Natural killer cell treated with Interleukin-12 subunit alpha and Interleukin-12 subunit beta and Interleukin-15 and Interleukin-18, amount 100 ng/mL, for 72 hours (primary cell): ENCODE measurements at places on chromosomes 7 and 10. TPM values are rescaled to one million over a fixed set of nuclear protein-coding genes. Genes with fewer than 3 reads are reported as not detected.

DNA sequence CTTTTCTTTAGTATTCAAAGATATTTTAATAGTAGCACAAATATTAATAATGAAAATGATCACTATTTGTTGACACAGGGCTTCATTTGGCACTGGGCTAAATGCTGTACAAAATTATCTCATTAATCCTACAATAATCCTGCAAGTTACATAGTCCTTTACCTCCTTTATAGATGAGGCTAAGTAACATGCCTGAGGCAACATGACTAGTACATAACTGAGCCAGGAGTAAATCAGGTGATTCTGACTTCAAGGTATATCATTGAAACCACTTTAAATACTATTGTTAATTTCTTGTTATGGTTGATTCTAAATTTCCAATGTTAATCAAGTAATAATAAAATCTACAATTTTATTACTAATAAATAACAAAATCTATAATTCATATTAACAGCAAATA, 39.8 kb downstream of the SEM1 start:
- no peak for DNase-seq

- no peak for DNase-seq
Observed at GRCh38 chr7:44454348-44454747, 36.1 kb downstream of the NUDCD3 start.

DNA sequence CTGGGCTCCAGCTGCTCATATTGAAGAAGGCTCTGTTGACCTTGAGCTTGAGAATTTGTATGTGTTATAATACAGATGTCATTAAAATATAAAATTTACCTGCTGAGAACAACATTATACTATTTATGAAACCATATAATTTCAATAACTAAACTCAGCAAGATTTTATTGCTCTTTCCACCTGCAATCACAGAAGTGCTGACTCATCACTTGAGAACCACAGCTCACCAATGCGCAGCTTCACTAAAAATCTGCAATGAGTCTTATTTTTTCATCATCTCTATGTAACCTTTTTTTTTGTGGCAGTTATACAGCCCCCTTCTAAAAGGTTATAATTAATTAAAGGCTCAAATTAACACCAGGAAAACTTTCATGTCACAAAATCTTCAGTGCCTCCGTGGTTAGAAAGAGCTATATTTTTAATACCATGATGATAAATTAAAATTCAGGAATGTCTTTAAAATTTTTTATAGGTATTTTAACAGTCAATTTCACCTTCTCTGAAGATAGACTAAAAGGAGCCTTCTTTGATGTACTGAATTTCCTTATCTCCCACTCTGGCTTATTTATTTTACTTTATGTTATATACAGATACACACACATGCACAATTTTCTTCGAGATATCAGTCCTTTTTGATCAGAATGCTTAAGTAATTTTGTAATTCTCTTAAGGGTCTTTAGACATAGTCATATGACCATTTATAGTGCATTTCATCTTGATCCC, 102.7 kb downstream of the EVX1 start:
- no peak for DNase-seq

Gene AKR1C4
- total RNA-seq, result not detected

Gene KIAA1217
- 1.0 TPM for total RNA-seq

Gene PLXDC2
- 3.5 TPM for total RNA-seq

DNA sequence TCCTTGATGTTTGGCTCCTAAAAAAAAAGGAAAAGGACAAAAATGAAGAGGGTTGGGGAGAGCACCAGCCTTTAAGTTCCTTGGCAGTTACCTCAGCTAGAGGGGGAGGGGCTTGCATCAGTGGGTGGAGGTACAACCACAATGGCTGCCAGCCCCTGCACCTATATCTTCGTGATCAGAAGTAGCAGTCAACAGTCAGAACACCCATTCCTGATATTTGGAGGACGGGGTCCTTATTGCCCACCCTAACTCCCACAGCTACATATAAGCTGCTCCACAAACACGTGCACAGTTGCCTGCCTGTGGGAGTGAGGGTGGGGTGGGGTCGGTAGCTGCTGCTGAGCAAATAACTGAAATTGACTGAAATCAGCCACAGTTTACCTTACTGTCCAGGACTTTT, 26.2 kb downstream of the C1GALT1 start:
- no peak for DNase-seq

DNA sequence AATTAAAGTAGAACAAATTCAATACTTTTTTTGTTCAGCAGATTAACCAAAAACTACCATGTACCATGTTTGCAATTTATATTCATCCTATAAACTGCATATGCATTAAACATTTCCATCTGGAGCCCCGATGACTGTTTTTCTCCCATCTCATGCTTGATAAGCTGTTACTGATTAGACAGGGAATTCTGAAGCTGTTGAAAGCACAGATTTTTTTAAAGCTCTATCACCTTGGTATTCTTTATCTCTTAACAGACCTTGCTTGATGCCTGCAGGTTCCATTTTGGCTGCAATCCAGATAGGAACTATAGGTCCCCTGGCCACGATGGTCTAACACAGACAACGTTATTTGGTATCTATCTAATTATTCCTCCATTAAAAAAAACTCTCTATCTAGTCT, 961.7 kb downstream of the CNTNAP2 start:
- no peak for DNase-seq

- no peak for DNase-seq
Observed at GRCh38 chr7:136039577-136040345, 62.6 kb upstream of the MTPN start.

DNA sequence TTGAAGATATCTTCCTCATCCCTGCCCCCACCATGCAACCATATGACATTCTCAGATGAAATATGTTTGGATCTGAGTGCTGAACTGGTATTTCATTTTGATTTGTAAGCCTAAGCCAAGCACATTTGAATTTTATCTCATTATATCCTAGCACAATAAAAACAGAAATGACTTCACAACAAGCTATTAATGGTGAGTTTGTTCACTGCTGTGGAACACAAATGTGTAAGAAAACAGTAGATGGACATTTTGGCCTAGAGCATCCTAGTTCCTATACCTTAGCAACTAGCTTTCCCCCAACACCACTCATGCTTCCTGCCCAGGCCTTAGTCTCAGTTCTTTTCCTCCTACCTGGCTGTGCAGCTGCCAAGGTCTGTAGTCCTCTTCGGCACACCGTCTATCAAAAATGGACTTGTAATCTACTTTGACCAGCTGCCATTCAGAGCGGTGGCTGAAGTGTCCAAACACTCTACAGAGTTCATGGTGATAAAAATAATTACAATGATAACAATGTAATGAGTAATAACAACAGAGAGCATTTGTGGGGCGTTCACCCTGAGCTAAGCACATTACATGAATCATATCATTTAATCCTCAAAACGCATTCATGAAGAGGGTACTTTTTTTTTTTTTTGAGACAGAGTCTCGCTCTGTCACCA, 491.9 kb downstream of the SORCS1 start:
- no peak for DNase-seq

Gene ARID5B
- total RNA-seq, result 51.7 TPM

- DNase-seq, result no peak
Observed at GRCh38 chr10:66642217-66642616, 283.6 kb upstream of the LRRTM3 start.

DNA sequence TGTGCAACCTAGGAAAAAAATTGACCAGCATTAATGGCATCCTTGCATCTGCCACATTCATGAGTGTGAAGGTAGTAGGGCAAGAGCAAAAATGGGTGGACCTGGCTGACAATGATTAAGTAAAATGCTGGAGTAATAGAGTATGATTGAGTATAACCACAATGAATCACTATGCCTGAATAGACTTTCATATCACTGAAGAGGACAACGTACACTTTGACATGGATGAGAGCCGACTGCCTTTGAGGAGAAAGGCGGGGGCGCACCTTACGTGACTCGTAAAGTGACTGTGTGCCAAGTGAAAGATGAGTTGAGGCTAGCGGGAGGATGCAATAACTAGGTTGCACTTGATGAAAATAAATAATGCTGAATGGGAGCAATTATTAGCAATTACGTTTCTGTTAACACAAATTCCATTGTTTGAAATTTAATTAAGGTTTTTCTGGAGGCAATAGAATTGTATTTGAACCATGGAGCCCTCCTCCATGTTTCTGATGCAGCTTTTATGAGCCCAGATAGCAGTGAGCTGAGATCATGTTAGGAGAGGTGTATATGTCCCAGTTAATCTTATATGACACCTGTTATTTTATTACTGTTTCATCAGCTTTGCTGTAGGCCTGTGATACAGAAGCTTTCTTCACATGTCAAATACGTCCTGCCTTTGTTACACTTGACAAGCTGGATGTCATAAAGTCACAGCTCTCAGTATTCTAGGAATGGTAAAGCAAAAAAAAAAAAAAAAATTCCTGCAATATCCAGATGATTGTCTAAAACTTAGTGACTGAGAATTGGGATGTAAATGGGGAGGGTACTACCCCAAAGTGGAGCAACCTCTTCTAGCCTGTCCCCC, 596.5 kb downstream of the NXPH1 start:
- DNase-seq, result no peak

- DNase-seq, result no peak
Observed at GRCh38 chr7:90955641-90956207, 308.5 kb upstream of the FZD1 start.

DNA sequence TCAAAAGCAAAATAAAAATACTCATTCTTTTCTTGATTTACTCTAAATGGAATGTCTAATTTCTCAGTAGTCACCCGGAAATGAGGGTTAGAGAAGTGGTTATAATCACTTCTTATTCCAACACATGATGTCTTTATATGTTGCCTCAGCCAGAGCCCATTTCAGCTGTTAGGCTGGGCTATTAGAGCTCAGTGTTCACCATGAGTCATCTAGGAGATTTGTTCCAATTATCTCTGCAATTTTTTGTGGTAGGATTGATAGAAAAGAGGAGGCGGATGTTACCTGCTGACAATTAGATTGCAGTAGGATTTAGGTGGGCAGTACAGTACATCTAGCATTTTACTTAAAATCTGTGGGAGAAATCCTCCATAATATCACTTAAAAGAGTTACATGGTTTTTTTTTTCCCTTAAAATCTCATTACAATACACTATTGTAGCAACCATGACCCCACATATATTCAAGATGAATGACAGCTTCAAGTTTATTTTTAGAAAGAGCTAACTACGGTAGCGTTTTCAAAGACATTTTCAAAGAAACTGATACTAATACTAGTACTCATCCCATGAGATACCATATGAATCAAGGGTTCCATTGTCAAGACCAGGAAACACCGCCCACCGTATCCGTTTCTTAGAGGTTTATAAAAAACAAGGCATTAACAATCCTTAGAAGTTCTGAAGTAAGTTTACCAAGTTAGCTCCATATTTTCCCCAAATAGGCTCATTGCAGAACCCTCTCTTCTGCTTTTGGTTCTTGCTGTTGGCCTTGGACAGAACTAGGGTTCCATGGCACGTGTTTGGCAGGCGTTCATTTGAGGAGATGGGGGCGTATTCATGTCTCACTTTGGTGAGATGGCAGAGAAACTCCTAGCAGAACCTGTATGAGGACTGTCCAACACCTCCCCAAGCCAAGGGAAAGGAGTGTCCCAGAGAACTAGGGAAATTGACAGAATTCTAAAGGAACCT, 10.4 kb downstream of the CPA2 start:
- DNase-seq, result no peak

DNA sequence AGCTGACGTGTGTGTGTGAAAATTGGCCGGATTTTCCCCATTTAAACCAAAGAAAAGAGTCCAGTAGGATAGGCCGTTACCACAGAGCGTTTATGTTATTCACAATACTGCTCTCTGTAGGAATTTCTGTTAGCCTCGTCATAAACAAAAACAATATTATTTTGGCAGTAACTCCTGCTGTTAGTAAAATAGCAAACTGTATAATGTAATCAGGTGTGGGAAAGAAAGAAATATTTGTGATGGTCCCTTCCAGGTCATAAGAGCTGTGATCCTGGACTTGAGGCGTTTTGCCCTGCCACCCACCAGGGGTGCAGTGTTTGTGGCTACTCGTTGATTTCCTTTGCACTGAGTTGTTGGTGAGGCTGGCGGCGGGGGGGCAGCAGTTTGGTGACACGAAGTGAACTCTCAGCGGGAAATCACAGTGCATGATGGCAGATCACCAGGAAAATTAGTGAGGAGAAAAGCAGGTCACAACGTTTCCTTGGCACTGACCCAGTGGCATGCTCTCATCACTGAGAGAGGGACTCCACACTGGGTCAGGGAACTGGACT, 2.8 kb downstream of the EEPD1 start:
- no peak for DNase-seq

Gene CCDC146
- total RNA-seq, result 3.2 TPM

Gene SAMD9L
- 45.6 TPM for total RNA-seq

GRCh38 chr7:142855114-142855743, 353 bp downstream of the EPHB6 start:
- DNase-seq, result no peak

Gene PRKAR2B
- total RNA-seq, result 0.57 TPM

Gene TM9SF3
- 73.0 TPM for total RNA-seq

DNA sequence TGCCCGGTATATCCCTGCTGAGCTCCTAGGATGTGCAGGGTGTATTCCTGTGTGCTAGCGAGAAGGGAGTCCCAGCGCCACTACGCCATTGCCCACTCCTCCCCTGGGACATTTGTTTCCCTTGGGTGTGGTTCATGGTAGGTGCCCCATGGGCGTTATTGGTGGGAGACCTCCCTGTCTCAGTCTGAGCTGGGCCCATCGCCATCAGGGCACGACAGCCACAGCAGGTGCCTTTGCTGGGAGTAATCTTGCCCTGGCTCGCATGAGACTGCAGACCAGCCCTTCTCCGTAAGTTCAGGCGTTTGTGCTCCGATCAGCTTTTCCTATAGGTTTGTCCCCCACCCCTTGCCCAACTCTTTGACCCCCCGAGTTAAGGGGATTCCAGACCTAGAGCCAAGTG, 137.3 kb upstream of the SH2B2 start:
- no peak for DNase-seq

DNA sequence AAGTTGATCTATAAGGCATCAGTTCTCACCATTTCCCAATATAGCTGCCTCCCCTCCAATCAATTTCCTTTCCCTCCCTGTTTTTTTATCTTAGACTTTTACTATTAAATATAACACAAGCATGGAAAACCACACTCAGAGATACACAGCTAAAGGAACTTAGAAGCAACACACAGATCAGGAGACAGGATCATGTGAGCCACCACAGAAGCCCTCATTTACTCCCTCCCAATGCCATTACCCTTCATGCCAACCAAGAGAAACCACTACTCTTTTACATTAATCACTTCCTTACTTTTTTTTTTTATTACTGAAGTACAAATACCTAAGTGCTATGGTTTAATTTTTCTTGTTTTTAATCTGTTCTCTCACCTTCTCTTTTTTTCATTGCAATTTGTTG, 33.0 kb downstream of the COG5 start:
- no peak for DNase-seq

DNA sequence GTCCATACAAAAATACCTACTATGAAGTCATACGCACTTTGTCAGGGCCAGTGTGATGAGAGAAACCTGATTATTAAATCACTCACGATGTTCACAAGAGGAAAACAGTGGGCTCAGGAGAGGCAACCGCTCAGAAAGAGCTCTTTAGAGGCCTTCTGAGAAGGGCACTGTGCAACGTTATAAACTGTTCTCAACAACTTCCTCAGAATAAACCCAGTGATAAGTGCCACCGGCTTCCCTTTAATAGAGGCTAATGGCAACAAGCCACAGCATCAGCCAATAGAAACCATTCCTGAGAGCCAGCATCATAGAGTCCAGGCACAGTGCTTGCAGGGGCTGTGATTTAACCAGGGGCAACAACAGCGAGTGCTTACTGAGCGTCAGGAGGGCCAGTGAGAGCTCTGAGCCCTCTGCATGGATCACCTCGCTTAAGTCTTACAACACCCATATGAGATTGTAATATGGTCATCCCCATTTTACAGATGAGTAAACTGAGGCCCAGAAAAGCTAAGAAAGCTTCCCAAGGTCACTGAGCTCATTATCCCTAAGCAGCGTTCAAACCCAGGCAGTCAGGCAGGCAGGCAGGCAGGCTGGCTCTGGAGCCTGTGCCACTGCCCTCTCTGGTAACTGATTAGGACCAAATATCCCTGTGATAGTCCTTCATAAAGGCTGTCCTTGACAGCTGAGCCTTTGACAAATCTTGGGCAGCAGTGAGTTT, 30.9 kb upstream of the ATXN7L1 start:
- DNase-seq, result no peak
